ENCODE measurements at places on chromosomes 7 and 10. TPM values are rescaled to one million over a fixed set of nuclear protein-coding genes. Genes with fewer than 3 reads are reported as not detected.

The NEURL1 gene
- total RNA-seq = 0.05 TPM

The CALHM1 gene
- not detected for total RNA-seq

The KLF14 gene
- total RNA-seq = 0.08 TPM

The BHLHA15 gene
- not detected for total RNA-seq

The C1QL3 gene
- not detected for total RNA-seq

DNA sequence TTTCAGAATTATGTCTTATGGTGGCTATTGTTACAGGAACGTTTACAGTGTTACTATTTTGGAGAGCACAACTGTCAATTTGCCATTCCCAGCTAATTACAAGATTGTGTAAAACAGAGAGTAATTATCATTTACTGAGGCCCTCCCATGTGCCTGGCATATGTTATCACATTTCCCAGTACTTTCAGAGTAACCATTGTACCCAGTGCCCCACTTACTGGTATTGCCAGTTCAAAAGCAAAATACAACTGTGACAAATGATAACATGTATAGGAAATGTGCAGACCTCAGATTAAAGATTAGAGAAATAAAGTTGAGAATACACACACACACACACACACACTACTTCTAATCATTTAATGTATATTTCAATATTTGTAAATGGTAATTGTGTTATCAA is 572.5 kb downstream of the POM121L12 start:
- DNase-seq = no peak

DNA sequence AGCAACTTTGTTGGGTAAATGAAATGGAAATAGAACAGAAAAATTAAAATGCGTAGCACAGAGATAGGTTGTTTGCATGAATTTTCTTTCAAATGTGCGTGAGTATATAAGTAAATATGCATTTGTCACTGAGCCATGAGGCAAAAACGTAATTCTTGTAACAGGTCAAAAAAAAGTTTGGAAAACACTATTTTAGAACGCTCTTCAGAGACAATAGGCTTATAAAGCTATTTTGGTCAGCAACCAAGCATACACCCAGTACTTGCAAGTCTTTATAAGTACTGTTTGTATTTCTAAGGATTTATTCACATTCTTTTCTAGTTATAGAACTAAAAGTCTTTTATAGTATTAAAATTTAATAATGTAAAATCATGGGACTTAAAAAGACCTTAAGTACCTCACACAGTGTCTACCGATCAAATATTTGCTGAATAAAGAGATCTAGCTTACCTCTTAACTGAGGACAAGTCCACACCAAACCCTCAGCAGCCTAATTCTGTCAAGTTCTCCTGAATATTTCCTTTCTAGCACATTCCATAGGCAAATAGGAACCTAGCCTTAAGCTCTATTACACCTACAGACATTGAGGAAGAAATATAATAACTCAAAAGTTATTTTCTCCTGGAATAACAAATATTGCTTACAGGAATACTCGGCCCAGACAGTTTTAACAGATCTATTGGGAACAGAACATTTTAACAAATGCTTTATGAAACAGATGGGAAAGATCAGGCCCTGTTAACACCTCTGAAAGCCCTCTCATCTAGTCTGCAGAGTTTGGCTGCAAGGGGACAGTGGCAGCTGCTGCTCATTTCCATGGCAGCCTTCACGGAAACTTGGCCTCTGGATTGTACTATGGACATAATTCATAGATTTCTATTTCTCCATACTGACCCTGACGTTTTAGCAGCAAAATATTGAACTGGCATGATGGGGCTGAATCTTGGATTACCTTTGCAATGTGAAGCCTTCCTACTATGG is 8.8 kb downstream of the CRPPA start:
- DNase-seq = no peak

DNA sequence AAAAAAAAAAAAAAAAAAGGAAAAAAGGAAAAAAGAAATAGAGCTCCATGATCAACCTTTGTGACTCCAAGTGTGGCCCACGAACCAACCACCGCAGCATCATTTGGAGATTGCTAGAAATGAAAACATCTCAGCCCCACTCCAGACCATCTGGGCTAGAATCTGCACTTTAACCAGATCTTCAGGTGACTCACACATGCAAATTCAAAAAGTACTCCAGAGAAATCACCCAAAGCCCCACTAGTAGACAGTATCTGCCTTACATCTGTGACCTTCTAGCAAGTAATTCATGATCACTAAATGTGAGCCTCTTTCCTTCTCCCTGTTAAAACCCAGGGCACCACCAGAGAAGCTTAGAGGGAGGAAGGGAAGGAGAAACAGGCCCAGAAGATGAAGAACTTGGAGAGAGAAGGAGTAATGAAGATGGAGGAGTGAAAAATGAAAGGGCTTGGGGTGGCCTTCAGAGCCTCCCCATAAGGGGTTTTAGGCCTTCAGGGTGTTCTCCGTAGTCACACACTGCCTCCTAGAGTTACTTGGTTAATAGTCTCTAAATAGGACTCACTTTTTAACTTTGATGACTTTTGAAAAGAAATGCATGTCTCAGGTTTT is 94.0 kb downstream of the SLC37A3 start:
- no peak for DNase-seq

DNA sequence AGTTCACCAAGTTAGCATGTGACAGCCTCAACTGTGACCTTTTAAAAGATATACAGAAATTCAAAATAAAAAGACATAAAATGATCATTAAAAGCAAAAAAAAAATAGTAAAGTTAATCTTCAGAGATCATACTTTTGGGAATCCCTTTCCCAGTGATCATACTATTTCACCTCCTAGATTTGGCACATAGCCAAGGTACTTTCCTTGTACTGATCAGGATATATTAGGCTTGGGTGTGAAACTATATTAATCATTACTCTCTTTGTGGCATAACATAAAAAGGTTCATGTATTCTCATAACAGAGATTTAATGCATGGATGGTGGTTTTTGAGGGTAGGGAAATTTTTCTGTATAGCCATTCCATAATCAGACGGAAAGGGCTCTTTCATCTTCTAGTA is 109.6 kb upstream of the ZWINT start:
- no peak for DNase-seq

- DNase-seq = peak; percentile 73
Measured at GRCh38 chr7:34096198-34096651, 190.9 kb downstream of the BMPER start.

DNA sequence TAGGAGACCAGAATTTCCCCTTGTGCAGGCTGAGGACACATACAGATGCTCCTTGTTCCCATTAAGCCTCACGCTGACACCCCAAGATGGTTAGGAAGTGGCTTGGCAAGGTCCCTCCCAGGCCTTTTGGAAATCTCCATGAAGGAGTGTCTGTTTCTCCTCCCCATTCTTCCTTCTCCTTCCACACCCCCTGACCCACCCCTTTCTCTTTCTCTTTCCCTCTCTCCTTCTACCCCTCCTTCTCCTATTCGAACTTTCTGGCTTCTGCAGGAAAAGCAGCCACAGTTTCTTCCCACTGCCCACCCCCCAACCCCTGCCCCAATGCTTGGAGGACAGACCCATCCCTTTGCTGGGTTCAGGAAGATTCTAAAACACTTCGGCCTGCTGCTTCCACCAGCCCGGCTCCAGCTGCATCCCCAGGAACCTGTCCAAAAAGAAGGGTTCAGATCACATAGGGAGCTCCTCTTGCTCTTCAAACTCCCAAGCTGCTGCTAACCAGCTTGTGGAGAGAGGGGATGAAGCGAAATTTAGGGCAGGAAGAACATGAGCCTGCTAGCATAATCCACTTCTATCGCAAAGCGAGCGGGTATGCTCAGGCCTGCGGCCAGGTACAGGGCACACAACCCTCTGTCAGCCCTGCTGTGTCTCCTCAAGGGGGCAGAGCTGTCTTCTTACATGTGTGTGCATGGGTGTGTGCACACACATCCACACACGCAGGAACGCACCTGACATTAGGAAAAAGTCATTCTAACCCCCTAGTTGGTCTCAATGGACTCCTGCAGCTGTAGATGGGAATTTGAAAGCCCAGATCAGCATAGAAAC is 80.4 kb downstream of the PPP1R3C start:
- DNase-seq = no peak

DNA sequence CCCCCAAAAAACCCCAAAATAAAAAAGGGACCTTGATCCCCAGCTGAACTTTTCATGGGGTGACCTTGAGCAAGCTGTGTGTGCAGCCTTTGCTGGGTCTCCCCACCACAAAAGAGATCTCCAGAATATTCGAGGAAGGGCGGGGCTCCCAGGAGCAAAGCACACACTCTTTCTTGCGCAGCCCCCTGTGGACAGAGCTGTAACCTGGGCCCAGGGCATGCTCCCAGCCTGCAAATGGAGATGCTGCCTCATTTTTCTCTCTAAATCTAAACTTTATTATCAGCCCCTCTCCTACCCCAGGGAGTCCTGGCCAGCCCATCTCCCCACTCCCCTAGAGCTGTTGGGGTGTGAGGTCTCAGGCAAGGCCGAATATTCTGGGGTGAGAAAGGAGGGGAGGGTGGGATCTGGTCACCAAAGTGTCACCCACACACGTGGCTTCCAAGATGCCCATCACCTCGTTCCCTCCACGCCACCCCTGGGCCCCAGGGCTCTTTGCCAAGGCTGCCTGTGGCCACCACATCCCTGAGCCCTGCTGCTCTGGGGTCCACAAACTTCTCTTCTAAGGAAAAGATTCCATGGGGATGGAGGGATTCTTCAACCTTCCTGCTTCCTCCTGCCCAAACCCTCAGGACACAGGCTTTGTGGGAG is 1.7 kb upstream of the CALML3 start:
- no peak for DNase-seq

DNA sequence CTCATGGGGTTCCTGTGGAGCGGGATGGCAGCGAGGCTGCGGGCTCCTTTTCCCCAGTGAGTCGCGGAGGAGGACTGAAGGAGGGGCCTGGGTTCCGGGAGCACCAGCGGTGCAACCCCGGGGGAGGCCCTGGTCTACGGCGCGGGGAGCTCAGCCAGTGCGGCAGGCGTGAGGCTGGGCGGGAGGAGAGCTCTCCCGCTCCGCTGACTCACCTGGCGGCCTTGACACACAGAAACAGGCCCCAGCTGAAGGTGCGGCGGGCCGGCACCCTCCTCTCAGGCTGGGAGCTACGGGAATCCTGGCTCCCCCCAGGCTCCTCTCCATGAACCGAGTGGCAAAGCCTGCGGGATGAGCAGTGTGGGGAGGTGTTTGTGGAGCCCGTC is 6.8 kb upstream of the NOM1 start:
- no peak for DNase-seq

- DNase-seq = no peak
Measured at GRCh38 chr10:49629431-49629881, 15.6 kb downstream of the CHAT start.

Data from Right ventricle myocardium inferior (tissue), 1 donor.